Cortex of kidney (tissue), 1 donor: ENCODE measurements at places on chromosomes 6 and 20.

DNA sequence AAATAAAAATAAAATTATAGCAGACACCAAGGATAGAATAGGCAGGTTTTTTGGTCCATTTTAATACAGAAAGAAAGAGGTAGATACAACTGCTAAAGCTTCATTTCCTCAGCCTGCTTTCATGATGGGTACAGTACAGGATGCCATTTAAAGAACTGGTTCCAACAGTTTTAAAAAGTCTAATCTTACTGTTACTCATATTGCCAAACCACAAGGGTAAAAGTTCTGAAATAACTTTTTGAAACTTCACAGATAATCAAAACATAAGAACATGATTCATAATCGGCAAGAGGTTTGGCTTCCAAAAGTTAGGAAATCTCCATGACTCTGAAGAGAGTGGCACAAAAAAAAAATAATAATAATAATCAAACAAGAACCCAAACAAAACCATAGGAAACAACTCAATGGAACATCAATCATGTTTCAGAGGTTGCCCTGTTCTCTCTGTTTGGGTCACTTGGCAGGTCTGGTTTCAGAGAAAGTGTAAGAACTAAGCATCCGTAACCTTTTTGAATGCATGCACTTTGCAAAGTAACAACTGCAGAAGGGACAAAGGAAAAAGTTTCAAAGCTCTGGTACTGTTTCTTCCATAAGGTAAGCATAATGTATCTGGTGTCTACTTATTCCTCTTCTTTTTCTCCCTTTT is 79.7 kb downstream of the SMLR1 start:
- no peak for DNase-seq

- no peak for DNase-seq
Measured at GRCh38 chr6:26215585-26216358, 128.5 kb downstream of the HFE start.

DNA sequence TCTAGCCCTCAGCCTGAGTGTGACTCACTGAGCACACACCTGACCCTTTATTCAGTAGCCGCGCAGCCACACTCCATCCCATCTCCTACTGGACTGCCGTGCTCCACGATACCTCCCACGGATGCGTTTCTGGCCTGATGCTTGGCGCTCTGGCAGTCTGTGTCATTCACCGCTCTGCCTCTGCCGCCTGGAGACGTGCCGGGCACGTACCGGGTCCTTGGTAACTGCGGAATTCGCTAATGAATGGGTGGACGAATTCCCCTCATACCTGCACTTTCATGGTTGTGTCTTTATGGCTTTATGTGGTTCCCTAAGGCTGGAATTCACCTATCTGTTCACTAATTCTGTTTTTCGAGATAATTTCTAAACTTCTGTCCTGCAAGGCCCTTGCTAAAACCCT is 405.7 kb downstream of the QKI start:
- DNase-seq: no peak

DNA sequence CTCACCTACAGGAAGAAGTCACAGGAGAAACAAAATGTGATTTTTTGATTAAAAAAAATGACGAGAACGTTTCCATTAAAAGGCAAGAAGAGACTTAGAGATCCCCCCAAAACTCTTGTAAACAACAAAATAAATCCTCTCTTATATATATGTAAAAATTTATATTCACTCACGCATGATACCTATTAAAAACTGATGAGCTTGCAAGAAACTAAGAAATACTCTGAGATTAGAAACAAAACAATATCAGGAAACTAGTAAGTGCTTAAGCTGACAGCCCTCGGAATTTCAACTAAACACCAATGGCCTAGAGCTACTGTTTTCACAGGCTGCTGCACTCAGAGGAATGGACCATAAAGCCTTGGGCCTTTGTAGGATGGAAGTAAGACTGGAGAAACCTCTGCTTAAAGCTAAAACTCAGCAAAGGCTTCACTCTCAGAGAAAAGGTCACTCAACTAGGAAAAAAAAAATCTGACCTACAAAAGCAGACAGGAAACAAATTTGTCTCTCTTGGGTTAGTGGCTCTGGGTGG is 63.0 kb downstream of the MAP3K7 start:
- DNase-seq: no peak

GRCh38 chr6:82568290-82568993 is 204.8 kb downstream of the TPBG start:
- no peak for DNase-seq

DNA sequence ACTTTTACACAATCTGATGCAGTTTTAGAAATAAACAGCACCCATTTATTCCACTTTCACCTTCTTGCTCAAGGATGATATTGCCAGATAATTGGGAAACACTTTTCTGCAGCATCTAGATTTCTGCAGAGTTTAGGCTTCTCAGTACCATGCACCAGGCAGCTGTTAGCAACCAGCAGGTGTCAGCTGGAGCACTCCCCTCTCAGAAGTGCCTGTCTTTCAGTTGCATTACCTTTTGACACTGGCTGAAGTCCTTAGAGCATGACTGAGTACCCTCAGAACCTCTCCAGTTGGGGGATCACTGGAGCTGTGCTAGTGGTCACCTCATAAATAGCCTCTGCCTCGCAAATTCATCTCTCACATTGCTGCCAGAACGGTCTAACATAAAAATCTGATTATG is 91.2 kb downstream of the DNAH8 start:
- DNase-seq: no peak

GRCh38 chr6:100237821-100238220 is 226.9 kb downstream of the SIM1 start:
- no peak for DNase-seq

- DNase-seq: no peak
Measured at GRCh38 chr6:149965194-149966020, 1.7 kb downstream of the ULBP1 start.

GRCh38 chr20:5668529-5668868 is 81.7 kb upstream of the SHLD1 start:
- DNase-seq: no peak

DNA sequence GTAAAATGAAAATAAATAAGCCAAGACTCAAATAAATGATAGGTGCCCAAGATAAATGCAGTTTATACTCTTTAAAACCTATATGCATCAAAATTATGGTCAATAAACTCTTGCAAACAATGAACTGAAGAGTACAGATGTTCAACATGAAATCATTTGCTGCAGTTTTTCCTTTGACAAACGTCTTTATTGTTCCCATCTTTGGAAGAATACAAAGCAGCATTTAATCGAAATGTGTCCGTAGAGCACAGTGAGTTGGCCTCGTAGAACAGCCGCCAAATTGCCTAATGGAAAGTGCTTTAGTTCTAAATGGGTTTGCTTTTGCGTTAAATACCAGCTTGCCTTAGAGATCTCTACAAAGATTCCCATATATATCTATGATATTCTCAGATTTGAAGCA is 447.4 kb downstream of the PKHD1 start:
- DNase-seq: no peak

GRCh38 chr6:107439406-107439805 is 20.0 kb downstream of the PDSS2 start:
- no peak for DNase-seq
